ENCODE measurements at places on chromosomes 6 and 20. TPM values are rescaled to one million over a fixed set of nuclear protein-coding genes. Genes with fewer than 3 reads are reported as not detected.

GRCh38 chr20:9739991-9740390 is 98.9 kb downstream of the PAK5 start:
- H3K4me1 ChIP-seq = no peaks in the 10 kb centered on the region
- H3K27ac ChIP-seq = no peak overlapping the region
- H3K27me3 ChIP-seq = no peaks in the 10 kb centered on the region
- no peak for DNase-seq

DNA sequence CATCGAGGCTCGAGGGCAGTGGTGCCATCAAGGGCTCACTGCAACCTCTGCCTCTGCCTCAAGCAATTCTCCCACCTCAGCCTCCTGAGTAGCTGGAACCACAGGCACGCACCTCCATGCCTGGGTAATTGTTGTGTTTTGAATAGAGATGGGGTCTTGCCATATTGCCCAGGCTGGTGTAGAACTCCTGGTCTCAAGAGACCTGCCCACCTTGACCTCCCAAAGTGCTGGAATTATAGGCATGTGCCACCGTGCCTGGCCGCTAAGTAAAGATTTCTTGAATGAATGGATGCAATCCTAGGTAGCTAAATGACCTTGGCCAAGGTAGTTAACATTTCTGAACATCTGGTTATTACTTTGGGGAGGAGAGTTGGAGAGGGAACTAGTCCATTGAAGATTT is 7.4 kb downstream of the SCAF8 start:
- H3K27ac ChIP-seq = no peak overlapping the region
- no peaks in the 10 kb centered on the region for H3K27me3 ChIP-seq
- no peak for DNase-seq
- H3K4me3 ChIP-seq = no peak overlapping the region

DNA sequence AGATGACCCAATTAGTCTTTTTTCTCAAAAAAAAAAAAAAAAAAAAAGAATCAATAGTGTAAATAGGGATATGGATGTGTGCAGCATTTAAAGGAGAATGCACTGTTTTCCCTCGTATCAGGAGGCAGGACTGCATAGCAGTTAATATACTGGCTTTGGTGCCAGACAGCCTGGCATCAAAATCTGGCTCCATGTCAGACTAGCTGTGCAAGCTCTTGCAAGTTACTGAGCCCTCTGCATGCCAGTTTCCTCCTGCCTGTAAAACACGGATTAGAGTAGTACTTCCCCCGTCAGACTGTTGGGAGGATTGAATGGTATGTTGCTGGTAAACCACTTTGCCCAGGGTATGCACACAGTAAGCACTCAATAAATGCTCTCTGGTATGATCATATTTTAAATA is 594.2 kb upstream of the CHD6 start:
- no peaks in the 10 kb centered on the region for H3K27me3 ChIP-seq
- H3K4me3 ChIP-seq = no peak overlapping the region
- no peaks in the 10 kb centered on the region for H3K4me1 ChIP-seq
- no peak for DNase-seq
- no peak overlapping the region for H3K27ac ChIP-seq

DNA sequence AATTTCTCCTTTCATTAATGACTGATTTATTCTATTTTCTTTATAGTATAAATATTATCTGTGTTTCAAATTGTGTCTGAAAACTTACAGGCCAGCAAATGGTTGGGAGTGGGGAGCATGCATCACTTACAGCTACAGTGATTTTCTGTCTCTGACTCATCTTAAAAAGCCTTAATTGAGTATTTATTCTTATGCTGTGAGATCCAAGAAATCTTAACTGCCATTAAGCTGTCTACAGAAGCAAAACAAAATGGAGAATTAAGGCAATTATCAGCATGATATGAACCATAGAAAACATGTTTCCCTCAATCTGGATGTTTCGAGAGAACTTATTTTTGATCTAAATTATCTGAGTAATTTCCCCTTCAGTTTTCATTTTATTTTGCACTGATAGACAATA is 831.2 kb downstream of the KIF16B start:
- no peaks in the 10 kb centered on the region for H3K4me1 ChIP-seq
- no peak overlapping the region for H3K4me3 ChIP-seq
- no peaks in the 10 kb centered on the region for H3K27me3 ChIP-seq
- H3K27ac ChIP-seq = no peak overlapping the region

Gene PNLDC1
- 0.72 TPM for total RNA-seq

Gene SYCP2L
- not detected for total RNA-seq

Gene ZSCAN12
- total RNA-seq = 4.5 TPM

All from colonic mucosa (tissue), 4 donors.